ENCODE measurements at places on chromosomes 3 and 15. TPM values are rescaled to one million over a fixed set of nuclear protein-coding genes. Genes with fewer than 3 reads are reported as not detected.

GRCh38 chr3:62574266-62574898 lies 201.0 kb upstream of the FEZF2 start:
- no peak for DNase-seq

Gene ITGA11
- 0.41 TPM for total RNA-seq

Gene KCNAB1
- 0.10 TPM for total RNA-seq

DNA sequence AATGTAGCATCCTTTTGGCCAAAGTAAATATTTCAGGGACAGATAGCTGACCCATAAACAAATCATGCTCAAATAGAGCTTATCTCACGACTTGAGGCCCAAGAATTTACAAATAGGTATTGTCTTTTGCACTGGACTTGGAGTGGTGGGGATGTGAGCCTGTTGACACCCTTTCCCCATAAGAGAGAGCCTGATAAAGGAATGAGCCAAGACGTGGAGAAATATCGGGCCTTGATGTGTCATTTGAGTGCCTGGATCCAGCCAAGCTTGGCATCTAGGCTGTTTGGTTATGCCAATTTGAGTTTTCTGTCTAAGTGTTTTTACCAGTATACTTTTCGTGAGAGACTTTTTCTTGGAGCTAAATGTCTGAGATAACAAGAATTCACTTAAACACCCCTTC lies 112.9 kb upstream of the RGMA start:
- DNase-seq = no peak

DNA sequence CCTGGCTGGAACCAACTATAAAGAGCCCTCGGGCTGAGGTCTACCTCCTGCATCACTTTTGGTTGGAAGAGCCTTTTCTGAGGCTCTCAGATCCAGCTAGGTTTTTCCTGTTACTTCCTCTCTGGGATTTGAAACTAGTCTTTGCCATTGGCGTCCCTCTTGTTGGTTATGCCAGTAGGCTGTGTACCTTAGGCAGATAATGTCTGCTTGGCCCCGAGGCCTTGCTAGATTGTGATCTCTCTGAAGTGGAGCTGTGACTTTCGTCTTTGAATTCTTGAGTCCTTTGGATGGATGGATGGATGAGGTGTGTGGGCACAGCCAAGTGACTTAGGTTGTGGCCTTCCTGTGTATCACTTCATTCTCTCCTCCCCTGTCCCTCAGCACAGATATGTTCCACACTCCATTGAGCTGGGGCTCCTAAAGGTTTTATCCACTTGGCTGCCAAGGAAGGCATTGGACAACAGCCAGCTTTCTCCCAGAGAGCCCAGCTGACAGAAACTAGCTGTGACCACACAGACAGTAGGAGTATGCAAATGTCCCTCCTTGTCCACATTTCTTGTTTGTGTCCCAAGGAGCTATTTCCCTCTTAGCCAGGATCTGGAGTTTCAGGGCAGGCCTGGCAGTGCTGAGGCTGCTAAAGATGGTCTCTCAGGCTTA lies 7.9 kb upstream of the DNAJC17 start:
- DNase-seq = no peak

- no peak for DNase-seq
These were observed 342.4 kb upstream of the KCNMB2 start for GRCh38 chr3:178193846-178194245.

Gene GOLGA8H
- not detected for total RNA-seq

Gene ESYT3
- total RNA-seq = 0.17 TPM

GRCh38 chr3:66620296-66620695 lies 119.5 kb upstream of the LRIG1 start:
- DNase-seq = no peak

- no peak for DNase-seq
These were observed 92.8 kb upstream of the ADAMTS17 start for GRCh38 chr15:100434561-100434960.

Gene KBTBD8
- 2.9 TPM for total RNA-seq

DNA sequence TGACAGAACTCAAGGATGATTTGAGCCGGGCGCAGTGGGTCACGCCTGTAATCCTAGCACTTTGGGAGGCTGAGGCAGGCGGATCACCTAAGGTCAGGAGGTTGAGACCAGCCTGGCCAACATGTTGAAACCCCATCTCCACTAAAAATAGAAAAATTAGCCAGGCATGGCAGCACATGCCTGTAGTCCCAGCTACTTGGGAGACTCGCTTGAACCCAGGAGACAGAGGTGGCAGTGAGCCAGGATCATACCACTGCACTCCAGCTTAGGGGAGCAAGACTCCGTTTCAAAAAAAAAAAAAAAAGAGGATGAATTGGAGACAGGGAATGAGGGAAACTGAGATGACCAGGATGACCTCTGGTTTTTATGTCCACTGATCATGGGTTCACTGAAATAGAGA lies 60.4 kb upstream of the CDIN1 start:
- DNase-seq = no peak

Gene PLSCR1
- total RNA-seq = 270 TPM

Gene CPLX3
- total RNA-seq = not detected

Measured in H4 (cell line).